ENCODE measurements at places on chromosomes 12 and 14. TPM values are rescaled to one million over a fixed set of nuclear protein-coding genes. Genes with fewer than 3 reads are reported as not detected.

The C12orf50 gene
- not detected for total RNA-seq

The OR6C6 gene
- not detected for total RNA-seq

The SLC25A21 gene
- total RNA-seq = 0.97 TPM

The SLC38A4 gene
- 11.0 TPM for total RNA-seq

The CRIP2 gene
- total RNA-seq = 8.6 TPM

All from fibroblast of villous mesenchyme (primary cell).